ENCODE measurements at places on chromosomes 11 and 22.

DNA sequence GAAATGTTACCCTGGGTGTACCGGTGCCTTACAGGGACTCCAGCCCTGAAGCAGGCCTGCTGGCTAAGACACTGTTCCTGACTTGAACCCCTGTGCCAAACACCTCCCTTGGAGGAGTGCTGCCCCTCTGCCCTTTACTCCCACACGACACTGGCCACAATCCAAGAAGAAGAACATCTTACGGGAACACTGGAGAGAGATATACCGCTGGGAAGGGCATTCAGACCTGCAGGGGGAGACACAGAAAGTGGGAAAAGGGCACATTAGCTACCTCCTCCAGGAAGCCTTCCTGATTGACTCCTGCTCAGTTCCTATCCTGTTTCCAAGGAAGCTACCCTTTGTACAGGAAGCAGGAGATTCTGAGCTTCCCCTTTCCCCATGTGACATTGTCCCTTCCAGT lies 18.7 kb downstream of the TMPRSS13 start:
- no peak for DNase-seq

DNA sequence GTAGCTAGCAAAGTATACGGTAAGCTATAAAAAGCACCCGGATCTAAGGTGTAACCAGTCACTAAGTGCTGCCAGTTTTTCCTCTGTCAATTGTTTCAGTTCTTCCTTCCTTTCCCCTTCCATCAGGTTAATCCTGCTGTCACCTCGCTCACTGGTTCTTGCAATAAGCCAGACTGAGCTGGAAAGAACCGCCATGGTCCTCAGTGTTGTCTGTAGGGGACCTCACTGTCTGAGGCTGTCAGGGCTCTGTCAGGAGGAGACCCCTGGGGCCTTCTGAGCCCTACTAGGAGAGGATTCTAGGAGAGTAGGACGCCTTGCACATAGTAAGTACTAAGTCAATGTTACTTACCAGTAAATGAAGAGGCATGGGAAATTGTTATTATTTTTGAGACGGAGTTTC lies 1.4 kb upstream of the TBC1D22A start:
- DNase-seq: no peak

GRCh38 chr11:134047586-134047999 lies 21.3 kb upstream of the JAM3 start:
- DNase-seq: no peak

- DNase-seq: no peak
Measured at GRCh38 chr22:39643311-39644083, 72.9 kb downstream of the CACNA1I start.

GRCh38 chr11:77435972-77436371 lies 37.9 kb downstream of the PAK1 start:
- DNase-seq: no peak

DNA sequence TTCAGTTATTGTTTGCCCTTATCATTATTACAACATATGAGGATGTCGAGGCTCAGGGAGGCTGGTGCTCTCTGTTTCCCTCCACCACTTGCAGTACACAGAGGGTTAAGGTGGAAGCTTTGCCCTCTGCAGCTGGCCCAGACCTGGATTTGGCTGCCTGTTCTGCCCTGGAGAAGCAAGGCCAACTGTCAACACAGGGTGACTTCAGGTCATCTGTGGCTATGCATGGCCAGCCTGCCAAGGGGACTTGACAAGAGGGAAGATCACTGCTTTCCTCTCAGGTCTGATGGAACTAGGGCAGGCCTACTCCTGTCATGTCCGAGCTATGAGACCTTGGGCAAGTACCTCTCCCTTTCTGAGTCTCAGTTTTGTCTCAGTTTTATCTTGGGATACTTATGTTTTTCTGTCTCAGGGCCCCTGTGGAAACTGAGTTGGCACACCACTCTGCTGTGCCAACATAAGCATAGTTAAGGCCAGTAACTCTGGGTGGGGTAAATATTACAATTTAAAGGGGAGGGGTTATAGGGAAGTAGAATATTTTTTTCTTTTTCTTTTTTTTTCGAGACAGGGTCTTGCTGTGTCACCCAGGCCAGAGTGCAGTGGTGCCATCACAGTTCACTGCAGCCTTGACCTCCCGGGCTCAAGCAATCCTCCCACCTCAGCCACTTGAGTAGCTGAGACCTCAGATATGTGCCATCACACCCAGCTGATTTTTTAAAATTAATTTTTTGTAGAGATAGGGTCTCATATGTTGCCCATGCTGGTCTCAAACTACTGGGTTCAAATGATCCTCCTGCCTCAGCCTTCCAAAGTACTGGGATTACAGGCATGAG lies 2.4 kb upstream of the THRSP start:
- DNase-seq: no peak

DNA sequence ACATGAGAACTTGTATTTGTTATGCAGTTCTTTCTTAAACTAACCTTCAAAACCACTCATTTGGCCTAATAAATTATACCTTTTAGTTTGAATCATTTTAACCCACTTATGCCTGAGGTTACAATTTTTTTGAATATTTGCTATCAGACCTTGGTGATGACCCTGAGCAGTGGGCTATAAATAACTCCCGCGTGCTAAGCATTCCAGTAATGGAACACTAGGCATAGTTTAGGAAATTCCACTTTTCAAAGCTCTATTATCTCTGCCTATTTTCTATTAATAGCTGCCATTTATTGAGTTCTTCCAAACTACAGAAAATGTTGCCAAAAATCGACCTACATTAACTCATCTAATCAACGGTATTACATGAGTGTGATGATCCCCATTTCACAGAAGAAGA lies 993.4 kb upstream of the FAT3 start:
- DNase-seq: no peak

GRCh38 chr22:37204045-37204655 lies 8.1 kb downstream of the SSTR3 start:
- no peak for DNase-seq

DNA sequence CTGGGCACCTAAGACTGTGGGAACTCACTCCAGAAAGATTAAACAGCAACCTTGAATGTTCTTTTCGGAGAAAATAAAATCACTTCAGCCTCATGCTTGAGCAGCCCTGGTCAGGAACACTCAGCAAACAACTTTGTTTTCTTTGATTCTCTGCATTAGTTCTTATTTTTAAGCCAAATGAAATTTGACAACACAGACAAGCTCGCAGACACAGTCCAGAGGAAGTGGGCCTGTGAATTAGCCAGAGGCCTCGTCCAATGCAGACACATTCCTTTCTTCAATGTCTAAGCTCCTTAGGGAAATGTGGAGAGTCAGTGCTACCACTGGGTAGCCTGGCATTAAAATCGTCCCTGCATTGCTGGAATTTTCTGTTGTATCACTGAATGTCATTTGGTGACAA lies 62.9 kb upstream of the CSNK2A3 start:
- DNase-seq: no peak

GRCh38 chr11:65899356-65900124 lies 648 bp downstream of the FOSL1 start:
- peak; percentile 90 for DNase-seq

DNA sequence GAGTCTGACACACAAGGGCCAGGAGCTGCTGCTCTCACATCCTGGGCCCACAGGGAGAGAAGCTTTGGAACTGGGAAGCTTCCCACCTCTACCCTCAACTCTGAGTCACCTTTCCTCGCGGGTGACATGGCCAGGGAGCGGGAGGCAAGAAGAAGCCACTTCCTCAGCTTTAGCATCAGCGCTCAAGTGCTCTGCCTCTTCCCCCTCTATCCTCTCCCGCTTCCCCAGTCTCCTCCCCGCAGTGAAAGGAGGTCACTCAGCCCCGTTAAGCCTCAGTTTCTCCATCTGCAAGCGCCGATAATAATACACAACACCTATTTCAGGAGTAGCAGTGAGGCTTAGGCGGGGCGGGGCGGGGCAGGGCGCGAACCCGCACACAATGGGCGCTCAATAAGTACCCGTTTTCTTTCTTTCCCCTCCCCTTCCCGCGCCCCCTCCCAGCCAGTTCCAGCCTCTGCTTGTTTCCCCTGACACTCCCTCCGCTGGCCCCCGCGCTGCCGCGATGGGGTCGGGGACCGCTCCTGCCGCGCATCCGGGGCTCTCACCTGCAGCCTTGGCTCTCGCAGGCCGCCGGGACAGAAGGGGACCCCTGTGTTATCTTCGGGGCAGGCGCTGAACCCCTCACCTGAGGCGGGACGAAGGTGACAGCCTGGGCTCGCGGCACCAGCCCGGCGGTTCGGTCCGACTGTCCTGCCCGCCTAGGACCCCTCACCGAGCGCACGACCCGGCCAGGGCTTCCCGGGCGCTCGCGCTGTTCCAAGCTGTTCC lies 892 bp downstream of the GDPD5 start:
- DNase-seq: peak; percentile 58

- no peak for DNase-seq
Measured at GRCh38 chr11:128504486-128504885, 82.9 kb downstream of the ETS1 start.

DNA sequence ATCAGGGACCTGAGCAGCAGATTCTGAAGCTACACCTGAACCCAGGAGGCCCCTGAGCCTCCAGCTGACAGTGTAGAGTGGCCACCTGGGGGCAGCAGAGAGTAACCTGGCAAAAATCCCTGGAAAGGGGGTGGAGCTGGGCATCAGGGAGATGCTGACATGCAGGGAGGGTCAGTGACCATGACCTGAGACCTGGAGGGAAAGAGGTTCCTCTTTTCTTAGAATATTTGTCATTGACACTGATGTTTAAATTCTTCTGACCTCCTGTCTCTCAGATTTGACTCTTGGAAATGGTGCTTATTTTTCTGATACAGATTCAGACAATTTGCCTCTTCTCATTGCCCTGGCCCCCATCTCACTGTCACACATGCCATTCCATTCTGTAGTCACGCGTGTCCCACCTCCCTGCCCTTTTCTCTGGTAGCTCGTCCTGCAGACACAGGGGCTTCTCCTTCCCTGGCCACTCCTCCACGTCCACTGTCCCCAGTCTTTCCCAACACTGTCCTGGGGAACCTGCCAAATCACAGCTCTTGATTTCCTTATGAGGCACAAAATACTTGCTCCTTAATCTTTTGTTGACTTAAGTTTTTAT lies 117.2 kb upstream of the IGLL5 start:
- peak; percentile 20 for DNase-seq

- no peak for DNase-seq
Measured at GRCh38 chr11:45278714-45279113, 7.4 kb downstream of the SYT13 start.

DNA sequence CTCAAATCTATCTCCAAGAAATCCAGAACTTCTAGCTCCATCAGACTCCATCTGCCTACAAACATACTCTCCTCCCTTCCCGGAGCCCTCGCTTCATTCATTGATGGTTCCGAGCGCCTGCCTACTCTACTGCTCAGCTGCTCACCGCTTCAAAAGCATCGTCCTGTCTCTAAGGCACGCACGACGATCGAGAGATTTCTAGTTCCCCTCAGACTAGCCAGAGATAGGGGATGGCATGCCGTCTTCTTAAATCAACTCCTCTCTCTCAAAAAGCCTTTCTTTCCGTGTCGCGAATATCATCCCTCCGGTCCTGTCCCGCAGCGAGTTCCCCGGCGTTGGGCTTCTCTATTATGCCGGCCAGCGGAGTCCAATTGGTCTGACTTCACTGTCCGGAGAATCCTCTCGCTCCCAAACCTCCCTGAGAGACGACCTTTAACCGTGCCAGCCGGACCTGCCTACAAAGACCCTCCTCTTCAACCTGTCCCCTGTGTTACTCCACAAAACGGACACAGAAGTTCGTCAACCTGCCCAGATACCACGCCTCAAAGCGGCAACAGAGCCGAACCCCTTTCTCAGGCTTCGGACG lies 592 bp downstream of the EEF1G start:
- peak; percentile 52 for DNase-seq

GRCh38 chr22:46734830-46735453 lies 3.1 kb downstream of the CERK start:
- no peak for DNase-seq

- no peak for DNase-seq
Measured at GRCh38 chr11:28083118-28083517, 24.8 kb downstream of the KIF18A start.
